ENCODE measurements at places on chromosomes 2 and 18.

DNA sequence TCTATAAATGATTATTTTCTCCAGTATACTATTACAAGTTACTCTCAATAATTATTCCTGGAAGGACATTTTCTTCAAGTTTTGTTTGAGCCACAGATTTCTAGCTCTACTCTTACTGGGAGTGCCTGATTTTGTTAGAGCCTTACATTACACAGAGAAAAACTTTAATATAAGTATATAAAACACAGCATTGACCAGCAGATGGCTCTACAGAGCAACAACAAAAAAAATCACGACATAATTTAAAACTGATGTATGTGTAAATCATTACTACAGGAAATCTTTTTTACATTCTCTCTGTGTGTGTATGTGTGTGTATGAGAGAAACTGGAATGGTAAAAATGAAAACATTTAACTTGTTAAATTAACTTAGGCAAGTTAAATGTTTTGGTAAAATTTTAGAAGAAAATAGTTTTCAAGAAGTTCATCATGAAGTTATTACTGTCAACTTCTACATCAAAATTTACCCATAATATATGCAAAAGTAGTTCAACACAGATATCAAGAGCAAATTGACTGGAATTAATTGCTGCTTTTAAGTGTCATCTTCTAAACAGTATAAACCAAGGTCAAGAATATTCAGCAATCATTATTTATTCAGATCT is 103.3 kb downstream of the MDH1 start:
- H3K27ac ChIP-seq = no peak overlapping the region
- no peak overlapping the region for H3K4me3 ChIP-seq
- no peaks in the 10 kb centered on the region for H3K36me3 ChIP-seq
- no peak for ATAC-seq
- no peaks in the 10 kb centered on the region for H3K27me3 ChIP-seq
- H3K4me1 ChIP-seq = no peaks in the 10 kb centered on the region

GRCh38 chr2:162581959-162582798 is 238.2 kb downstream of the GCA start:
- no peaks in the 10 kb centered on the region for H3K27me3 ChIP-seq
- no peak overlapping the region for H3K4me3 ChIP-seq
- no peaks in the 10 kb centered on the region for H3K4me1 ChIP-seq
- no peaks in the 10 kb centered on the region for H3K36me3 ChIP-seq
- no peak for ATAC-seq

DNA sequence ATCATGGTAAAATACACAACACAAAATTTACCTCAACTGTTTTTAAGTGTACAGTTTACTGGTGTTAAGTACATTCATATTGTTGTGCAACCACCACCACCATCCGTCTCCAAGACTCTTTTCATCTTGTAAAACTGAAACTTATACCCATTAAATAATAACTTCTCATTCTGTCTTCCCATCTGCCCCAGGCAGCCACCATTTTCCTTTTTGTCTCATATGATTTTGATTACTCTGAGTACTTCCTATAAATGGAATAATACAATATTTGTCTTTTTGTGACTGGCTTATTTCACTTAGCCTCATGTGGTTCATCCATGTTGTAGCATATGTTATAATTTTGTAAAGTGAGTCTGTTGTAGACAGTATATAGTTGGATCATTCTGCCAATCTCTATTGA is 82.7 kb downstream of the ALMS1 start:
- no peak for ATAC-seq
- no peak overlapping the region for H3K4me3 ChIP-seq
- no peaks in the 10 kb centered on the region for H3K4me1 ChIP-seq

GRCh38 chr2:204881655-204882054 is 336.4 kb downstream of the PARD3B start:
- H3K36me3 ChIP-seq = no peaks in the 10 kb centered on the region
- no peak overlapping the region for H3K27ac ChIP-seq
- no peaks in the 10 kb centered on the region for H3K27me3 ChIP-seq

DNA sequence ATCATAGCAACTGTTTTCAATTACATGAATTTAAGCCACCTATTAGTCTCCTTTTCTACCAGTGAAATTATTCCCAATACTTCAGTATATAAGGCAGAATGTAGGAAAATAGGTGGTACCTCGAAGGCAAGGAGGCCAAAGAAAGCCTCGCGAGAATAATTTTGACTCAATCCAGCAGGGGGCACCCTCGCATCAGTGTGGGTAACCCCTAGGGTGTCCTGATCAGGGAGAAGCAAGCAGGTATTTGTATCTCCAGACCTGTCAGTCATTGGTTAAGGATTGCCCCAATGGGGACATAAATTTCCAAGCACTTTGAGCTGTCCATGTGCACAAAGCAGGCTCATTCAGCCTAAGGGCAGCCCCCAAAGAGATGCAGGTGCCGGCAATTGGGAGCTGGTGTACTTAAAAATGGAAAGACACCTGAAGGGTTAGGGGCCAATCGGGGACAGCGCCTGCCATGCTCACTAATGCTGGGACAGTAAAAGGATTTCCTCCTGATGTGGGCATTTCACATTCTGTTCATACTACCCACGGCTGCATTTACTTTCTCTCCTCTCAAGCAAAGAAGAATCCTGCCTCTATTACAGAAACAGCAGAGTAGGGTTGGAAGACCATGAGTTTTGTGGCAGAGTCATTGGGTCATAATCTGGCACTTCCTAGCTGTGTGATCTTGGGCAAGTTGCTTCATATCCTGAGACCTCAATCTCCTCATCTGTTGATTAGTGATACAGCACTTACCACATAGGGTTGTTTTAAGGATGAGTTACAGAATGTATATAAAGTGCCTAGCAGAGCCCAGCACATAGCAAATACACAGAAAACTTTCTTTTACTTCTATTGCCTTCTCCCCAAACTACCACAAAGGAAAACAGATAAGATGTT is 136.1 kb downstream of the ICOS start:
- no peak overlapping the region for H3K27ac ChIP-seq
- H3K36me3 ChIP-seq = no peaks in the 10 kb centered on the region
- no peak overlapping the region for H3K4me3 ChIP-seq
- ATAC-seq = no peak
- H3K4me1 ChIP-seq = no peaks in the 10 kb centered on the region

- H3K4me1 ChIP-seq = no peaks in the 10 kb centered on the region
- no peaks in the 10 kb centered on the region for H3K36me3 ChIP-seq
- no peak overlapping the region for H3K4me3 ChIP-seq
- no peaks in the 10 kb centered on the region for H3K27me3 ChIP-seq
- ATAC-seq = no peak
Measured at GRCh38 chr2:198375083-198375410, 570.7 kb downstream of the PLCL1 start.

DNA sequence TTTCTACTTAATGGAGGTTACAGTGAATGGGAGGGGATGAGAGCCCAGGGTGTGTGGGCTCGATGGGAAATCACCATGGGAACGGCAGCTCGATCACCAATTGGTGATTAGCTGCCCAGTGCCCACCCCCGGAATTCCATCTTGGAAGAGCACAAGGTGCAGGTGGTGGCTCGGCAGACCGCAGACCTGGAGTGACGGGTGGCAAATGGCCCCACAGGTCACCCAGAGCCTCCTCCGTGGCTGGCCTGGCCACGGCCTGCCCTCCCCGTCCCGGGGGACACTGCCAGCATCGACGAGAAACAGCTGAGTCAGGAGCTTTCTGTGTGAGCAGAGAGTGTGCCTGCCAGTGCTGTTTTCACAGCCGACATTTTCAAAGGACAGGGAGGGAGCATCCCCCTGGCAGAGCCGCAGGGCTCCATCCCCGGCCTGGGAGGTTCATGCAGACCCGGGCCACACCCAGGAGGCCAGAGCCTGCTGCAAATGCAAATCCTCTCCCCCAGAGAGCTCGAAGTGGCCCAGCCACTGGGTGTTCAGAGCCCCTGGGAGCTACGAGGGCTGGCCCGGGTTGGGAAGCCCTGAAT is 176.4 kb upstream of the MYT1L start:
- no peak overlapping the region for H3K4me3 ChIP-seq
- H3K4me1 ChIP-seq = no peaks in the 10 kb centered on the region
- ATAC-seq = no peak
- H3K27me3 ChIP-seq = peaks cover 3% of the 10 kb centered on the region
- no peaks in the 10 kb centered on the region for H3K36me3 ChIP-seq

- no peaks in the 10 kb centered on the region for H3K4me1 ChIP-seq
- H3K4me3 ChIP-seq = no peak overlapping the region
- no peak overlapping the region for H3K27ac ChIP-seq
Measured at GRCh38 chr2:148819019-148819585, 55.9 kb upstream of the KIF5C start.

DNA sequence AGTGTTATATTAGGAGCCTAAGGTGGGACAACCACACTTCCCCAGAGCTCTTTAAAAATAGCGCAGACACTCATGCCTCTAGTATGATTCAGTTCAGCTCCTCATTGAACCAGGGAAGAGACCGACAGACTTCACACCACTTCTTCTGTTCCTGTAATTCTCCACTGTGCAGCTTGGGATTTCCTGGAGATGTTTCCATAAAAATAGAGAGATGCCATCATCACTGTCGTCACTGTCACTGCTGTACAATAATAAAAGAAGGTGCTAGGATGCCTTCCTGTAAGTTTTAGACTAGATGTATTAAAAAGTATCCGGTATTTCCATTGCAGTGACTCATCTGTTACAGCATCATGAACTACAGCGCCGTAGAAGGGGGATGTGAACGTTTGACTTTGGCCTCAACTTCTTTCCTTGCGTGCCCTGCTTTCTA is 110.9 kb downstream of the FAM210A start:
- no peaks in the 10 kb centered on the region for H3K36me3 ChIP-seq
- ATAC-seq = no peak
- H3K27me3 ChIP-seq = no peaks in the 10 kb centered on the region
- H3K4me3 ChIP-seq = no peak overlapping the region

GRCh38 chr2:16739778-16740581 is 74.3 kb upstream of the CYRIA start:
- ATAC-seq = no peak
- no peak overlapping the region for H3K27ac ChIP-seq
- peaks cover 3% of the 10 kb centered on the region for H3K27me3 ChIP-seq
- H3K4me1 ChIP-seq = no peaks in the 10 kb centered on the region
- no peaks in the 10 kb centered on the region for H3K36me3 ChIP-seq

- H3K36me3 ChIP-seq = peaks cover 16% of the 10 kb centered on the region
- H3K27ac ChIP-seq = peak overlapping the region; percentile 91
- H3K4me3 ChIP-seq = peak overlapping the region; percentile 79
- ATAC-seq = no peak
- H3K27me3 ChIP-seq = no peaks in the 10 kb centered on the region
- H3K4me1 ChIP-seq = peaks cover 26% of the 10 kb centered on the region
Measured at GRCh38 chr2:55518841-55519165, 715 bp upstream of the CFAP36 start.

DNA sequence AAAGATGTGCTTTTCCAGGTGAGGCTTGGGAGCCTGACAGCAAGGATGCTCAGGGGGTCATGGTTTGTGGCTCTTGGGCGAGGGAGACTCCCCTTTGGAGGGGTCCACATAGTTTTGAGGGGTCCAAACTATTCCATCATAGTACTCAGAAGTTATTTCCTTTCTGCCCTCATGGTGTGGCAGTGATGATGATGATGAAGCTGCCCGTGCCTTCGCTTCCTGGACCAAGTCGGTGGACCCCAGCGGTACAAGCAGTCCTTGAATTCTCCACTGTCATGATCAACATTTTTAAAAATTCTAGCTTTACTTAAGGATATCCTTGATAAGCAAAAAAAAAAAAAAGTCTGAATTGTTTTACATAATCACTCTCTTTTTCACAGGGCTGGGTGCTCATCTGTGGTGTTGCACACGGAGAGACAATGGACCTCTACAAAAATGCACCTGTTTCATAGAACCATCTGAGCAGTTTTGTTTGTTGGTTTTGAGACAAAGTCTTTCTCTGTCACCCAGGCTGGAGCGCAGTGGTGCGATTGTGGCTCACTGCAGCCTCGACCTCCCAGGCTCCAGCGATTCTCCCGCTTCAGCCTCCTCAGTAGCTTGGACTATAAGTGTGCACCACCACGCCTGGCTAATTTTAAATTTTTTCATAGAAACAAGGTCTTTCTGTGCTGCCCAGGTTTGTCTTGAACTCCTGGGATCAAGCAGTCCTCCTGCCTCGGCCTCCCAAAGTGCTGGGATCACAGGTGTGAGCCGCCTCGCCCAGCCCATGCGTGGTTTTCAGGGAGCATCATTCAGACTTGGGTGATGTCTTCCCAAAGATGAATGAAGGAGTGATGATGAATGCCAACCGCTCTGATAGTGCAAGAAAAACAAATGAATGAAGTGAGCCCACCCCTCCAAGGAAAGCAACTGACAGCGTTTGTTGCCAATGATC is 271.4 kb upstream of the HDAC4 start:
- H3K4me1 ChIP-seq = no peaks in the 10 kb centered on the region
- no peak overlapping the region for H3K4me3 ChIP-seq
- H3K27me3 ChIP-seq = no peaks in the 10 kb centered on the region
- ATAC-seq = no peak
- H3K27ac ChIP-seq = no peak overlapping the region

DNA sequence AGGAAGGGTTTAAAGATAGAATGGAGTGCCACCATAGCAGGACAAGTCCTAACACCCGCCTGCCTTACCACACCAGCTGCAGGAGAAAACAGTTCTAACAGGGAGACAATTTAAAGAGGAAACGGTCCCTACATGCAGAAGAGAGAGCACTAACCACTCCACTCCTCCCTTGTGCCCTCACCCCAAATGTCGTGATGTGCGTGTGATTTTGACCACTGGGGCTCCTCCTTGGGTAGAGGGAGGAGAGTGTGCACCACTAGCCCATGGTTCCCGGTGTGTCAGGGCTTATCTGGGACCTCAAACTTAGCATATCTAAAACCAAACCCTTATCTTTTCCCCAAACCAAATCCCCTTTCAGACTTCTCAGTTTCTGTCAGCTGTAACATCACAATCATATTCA is 105.5 kb upstream of the CCDC68 start:
- H3K36me3 ChIP-seq = no peaks in the 10 kb centered on the region
- ATAC-seq = no peak
- H3K27me3 ChIP-seq = no peaks in the 10 kb centered on the region
- H3K27ac ChIP-seq = no peak overlapping the region
- H3K4me3 ChIP-seq = no peak overlapping the region
- H3K4me1 ChIP-seq = no peaks in the 10 kb centered on the region
